ENCODE measurements at places on chromosomes 7 and 10. TPM values are rescaled to one million over a fixed set of nuclear protein-coding genes. Genes with fewer than 3 reads are reported as not detected.
A peak's percentile ranks its signal among the peaks of the same experiment; 100 is the strongest.

The PAX4 gene
- total RNA-seq, result not detected

The HTR7 gene
- 0.09 TPM for total RNA-seq

The OPALIN gene
- not detected for total RNA-seq

The SLC13A4 gene
- total RNA-seq, result 0.68 TPM

The RPP30 gene
- 59.6 TPM for total RNA-seq

The GIMAP7 gene
- total RNA-seq, result not detected

The TUBB8 gene
- total RNA-seq, result 0.68 TPM

The DNAJB9 gene
- 10.0 TPM for total RNA-seq

The ZNF680 gene
- total RNA-seq, result 18.0 TPM

The NAT16 gene
- 1.7 TPM for total RNA-seq

The INHBA gene
- not detected for total RNA-seq

The TMEM236 gene
- total RNA-seq, result 0.05 TPM

The CTAGE15 gene
- total RNA-seq, result not detected

The DKK1 gene
- total RNA-seq, result 3.3 TPM

The TRIM8 gene
- total RNA-seq, result 82.8 TPM

The ZFAND4 gene
- total RNA-seq, result 16.1 TPM

DNA sequence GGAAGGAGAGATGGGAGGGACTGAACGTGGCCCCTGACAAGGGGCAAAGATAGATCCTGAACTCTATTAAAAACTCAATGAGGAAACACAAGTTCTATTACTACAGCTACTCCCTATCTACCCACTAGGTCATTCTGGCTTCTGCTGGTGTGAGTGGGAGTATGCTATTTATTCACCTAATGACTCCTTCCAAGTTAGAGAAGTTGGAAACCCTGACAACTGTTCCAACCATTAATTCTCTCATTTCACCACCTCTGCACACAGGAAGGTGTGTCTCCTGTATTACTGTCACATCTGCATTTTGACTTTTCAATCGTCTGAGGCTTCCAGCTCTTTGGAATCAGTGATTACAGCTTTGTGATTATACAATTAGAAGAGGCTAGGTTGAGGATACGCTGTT lies 169.4 kb upstream of the ADO start:
- no peak overlapping the region for H3K4me3 ChIP-seq
- H3K36me3 ChIP-seq, result no peaks in the 10 kb centered on the region
- no peak overlapping the region for H3K27ac ChIP-seq
- H3K4me1 ChIP-seq, result peaks cover 8% of the 10 kb centered on the region

DNA sequence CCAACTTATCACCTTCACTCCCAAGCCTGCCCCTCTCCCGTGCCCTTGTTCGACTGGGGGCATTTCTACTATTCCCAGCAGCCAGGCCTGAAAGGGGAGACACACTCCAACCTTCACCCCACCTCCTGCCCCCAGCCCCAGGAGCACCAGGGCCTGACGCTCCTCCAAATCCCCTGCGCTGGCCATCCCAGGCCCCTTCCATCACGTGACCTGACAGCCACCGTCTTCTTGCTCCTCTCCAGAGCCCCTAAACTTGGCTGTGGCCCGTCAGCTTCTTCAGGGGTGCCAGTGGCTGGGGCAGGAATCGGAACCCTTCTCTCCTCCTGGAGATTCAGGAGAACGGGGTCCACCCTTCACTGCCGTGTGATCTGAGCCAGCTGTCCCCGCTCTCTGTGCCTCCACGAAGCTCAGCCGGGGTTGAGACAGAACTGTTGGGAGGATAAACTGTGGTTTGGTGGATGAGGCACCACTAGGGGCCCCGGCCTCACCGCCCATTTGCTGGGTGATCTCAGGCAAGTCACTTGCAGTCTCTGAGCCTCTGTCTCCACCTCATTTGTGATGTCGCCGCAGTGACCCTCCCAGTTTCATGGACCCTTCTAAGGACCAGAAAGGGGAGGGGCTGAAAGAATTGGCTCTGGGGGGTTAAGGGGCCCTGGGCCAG lies 91.0 kb downstream of the MYL10 start:
- DNase-seq, result no peak
- H3K4me1 ChIP-seq, result peaks cover 17% of the 10 kb centered on the region
- H3K4me3 ChIP-seq, result no peak overlapping the region
- H3K36me3 ChIP-seq, result no peaks in the 10 kb centered on the region
- no peak overlapping the region for H3K27ac ChIP-seq
- no peaks in the 10 kb centered on the region for H3K27me3 ChIP-seq

DNA sequence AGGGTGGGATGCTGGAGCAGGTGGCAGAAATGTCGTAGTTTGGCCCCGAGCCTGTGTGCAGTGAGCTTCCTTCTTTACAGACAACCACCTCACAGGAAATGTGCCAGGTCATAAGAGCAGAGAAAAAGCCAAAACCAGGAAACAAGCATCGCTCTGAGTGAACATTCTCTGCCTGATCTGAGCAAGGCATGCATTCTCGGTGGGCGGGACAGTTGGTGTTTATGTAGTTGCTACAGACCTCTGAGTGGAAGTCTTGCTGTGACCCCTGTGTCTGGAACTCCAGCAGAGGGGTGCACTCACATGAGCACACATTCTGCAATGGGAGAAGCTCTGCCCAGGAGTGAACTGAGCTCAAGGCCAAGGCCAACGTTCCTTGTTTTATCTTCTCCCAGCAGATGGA lies 230.1 kb downstream of the TCERG1L start:
- peaks cover 20% of the 10 kb centered on the region for H3K4me1 ChIP-seq

DNA sequence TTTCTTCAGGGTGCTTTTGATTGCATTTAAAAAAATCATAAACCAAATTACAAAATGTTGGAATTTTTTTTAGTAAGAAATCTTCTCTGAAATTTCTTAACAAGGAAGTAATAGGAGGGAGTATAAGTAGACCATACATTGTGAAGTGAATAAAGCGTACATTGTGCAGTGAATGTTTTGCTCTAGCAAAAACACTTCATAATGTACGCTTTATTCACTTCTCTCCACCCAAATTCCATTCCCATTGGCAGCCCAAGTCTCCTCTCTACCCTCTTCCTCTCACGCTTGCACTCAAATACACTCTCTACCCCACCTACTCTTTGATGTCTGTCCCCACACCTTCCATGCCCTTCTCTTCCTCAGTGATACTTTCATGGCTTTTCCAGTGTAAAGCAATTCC lies 241.0 kb downstream of the PPP1R3A start:
- H3K36me3 ChIP-seq, result no peaks in the 10 kb centered on the region
- no peaks in the 10 kb centered on the region for H3K4me1 ChIP-seq
- no peak overlapping the region for H3K4me3 ChIP-seq
- H3K27me3 ChIP-seq, result no peaks in the 10 kb centered on the region

DNA sequence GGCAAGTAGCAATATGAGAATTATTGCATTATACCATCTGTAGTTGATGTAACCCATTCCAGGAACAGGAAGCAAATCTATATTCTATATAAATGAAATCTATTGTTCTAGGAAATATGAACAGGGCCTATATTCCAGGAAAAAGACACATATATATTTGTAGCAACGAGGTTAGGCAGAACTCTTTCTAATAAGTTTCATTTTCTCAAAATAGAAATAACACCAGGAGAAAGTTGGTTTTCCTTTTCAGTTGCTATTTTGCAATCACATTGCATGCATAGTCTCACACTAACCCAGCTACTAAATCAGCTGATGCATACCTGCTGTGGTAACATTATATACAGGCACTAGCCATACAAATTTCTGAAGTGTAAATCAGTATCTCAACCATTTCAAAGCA lies 6.2 kb upstream of the IFIT2 start:
- DNase-seq, result no peak
- H3K36me3 ChIP-seq, result peaks cover 6% of the 10 kb centered on the region
- no peaks in the 10 kb centered on the region for H3K4me1 ChIP-seq
- H3K27me3 ChIP-seq, result no peaks in the 10 kb centered on the region
- H3K27ac ChIP-seq, result no peak overlapping the region
- no peak overlapping the region for H3K4me3 ChIP-seq

GRCh38 chr7:156944876-156945275 lies 4.6 kb upstream of the NOM1 start:
- H3K4me3 ChIP-seq, result no peak overlapping the region
- no peak for DNase-seq
- peaks cover 28% of the 10 kb centered on the region for H3K27me3 ChIP-seq

DNA sequence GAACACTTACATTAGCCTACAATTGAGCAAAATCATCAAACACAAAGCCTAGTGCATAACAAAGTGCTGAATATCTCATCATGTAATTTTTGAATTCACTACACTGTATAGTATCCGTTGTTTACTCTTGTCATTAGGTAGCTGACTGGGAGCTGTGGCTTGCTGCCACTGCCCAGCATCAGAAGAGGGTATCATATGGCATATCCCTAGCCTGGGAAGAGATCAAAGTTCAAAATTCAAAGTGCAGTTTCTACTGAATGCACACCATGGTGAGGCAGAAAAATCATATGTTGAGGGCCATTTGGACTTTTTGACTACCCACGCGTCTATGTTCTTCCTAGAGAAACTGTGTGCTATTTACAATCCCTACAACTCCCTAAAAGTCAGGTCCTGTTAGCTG lies 7.5 kb upstream of the ZC3HAV1 start:
- DNase-seq, result no peak
- no peaks in the 10 kb centered on the region for H3K36me3 ChIP-seq
- H3K4me1 ChIP-seq, result no peaks in the 10 kb centered on the region
- no peak overlapping the region for H3K27ac ChIP-seq
- no peak overlapping the region for H3K4me3 ChIP-seq
- peaks cover 22% of the 10 kb centered on the region for H3K27me3 ChIP-seq

- no peak for DNase-seq
- no peak overlapping the region for H3K4me3 ChIP-seq
- no peaks in the 10 kb centered on the region for H3K27me3 ChIP-seq
- peaks cover 23% of the 10 kb centered on the region for H3K4me1 ChIP-seq
These were observed 45.8 kb upstream of the GLCCI1 start for GRCh38 chr7:7922684-7923385.

DNA sequence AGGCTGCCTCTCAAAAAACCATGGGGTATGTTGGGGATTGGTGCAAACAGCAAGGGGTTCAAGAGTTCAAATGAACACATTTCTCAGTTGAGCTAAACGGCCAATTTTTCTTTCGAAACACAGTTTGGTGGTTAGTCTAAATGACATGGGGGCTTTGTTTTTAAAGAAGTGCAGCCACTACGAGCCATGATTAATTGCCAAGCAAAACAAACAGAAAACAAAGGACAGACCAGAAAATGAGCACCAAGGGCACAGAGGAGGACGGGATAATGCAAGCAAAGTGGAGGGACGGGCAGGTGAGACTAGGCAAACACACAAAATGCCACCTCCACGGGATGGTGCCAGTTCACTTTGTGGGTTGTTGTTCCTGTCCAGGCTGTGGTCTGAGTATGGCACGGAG lies 64.5 kb upstream of the PDLIM1 start:
- no peaks in the 10 kb centered on the region for H3K36me3 ChIP-seq
- H3K27ac ChIP-seq, result no peak overlapping the region
- no peaks in the 10 kb centered on the region for H3K27me3 ChIP-seq
- no peak for DNase-seq

- peaks cover 10% of the 10 kb centered on the region for H3K4me1 ChIP-seq
- H3K4me3 ChIP-seq, result no peak overlapping the region
- peaks cover 31% of the 10 kb centered on the region for H3K27me3 ChIP-seq
- DNase-seq, result no peak
- H3K27ac ChIP-seq, result no peak overlapping the region
These were observed 7.8 kb downstream of the CPXM2 start for GRCh38 chr10:123883673-123884320.

DNA sequence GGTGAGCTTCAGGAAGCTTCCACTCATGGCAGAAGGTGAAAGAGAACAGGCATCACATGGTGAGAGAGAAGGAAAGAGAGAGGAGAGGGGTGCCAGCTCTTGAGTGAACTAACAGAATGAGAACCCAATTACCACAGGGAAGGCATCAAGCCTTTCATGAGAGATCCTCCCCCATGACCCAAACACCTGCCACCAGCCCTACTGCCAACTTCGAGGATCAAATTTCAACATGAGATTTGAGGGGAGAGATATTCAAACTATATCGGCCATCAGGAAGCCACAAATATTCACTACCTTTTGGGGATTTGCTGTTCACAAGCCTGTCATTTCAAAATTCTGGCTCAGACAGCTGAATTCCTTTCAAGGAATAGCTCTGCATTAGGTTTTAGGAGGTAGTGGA lies 39.9 kb upstream of the SMNDC1 start:
- H3K27ac ChIP-seq, result no peak overlapping the region
- peaks cover 7% of the 10 kb centered on the region for H3K27me3 ChIP-seq
- no peak overlapping the region for H3K4me3 ChIP-seq
- no peaks in the 10 kb centered on the region for H3K36me3 ChIP-seq

DNA sequence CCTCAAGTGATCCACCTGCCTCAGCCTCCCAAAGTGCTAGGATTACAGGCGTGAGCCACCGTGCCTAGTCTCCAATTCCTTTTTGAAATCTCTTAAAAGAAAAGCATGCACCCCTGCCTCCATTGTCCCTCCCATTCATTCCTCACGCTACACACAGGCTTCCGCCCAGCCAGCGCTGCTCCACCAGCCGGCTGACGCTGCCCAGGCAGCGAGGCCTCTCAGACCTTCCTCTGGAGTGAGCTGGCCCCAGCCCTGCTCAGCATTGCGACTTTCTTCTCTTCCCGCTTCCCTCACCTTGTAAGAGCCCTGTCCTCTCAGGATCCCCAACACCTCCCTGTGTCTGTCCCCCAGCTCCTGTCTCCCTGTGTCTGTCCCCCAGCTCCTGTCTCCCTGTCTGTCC lies 23.6 kb downstream of the RGS10 start:
- no peak overlapping the region for H3K4me3 ChIP-seq
- peak overlapping the region; percentile 57 for H3K27ac ChIP-seq
- no peak for DNase-seq
- H3K36me3 ChIP-seq, result no peaks in the 10 kb centered on the region

GRCh38 chr10:72340510-72341261 lies 14.0 kb downstream of the DNAJB12 start:
- H3K36me3 ChIP-seq, result peaks cover 4% of the 10 kb centered on the region
- DNase-seq, result peak; percentile 79
- H3K4me1 ChIP-seq, result peaks cover 18% of the 10 kb centered on the region
- H3K4me3 ChIP-seq, result no peak overlapping the region

- H3K4me1 ChIP-seq, result no peaks in the 10 kb centered on the region
- no peak overlapping the region for H3K4me3 ChIP-seq
- no peaks in the 10 kb centered on the region for H3K27me3 ChIP-seq
- no peak for DNase-seq
- no peak overlapping the region for H3K27ac ChIP-seq
These were observed 104.2 kb downstream of the CTTNBP2 start for GRCh38 chr7:117769085-117769484.

GRCh38 chr7:141144921-141145629 lies 71.2 kb downstream of the TMEM178B start:
- peak overlapping the region; percentile 54 for H3K27ac ChIP-seq
- H3K4me1 ChIP-seq, result peaks cover 20% of the 10 kb centered on the region
- no peak for DNase-seq
- peaks cover 3% of the 10 kb centered on the region for H3K36me3 ChIP-seq
- H3K4me3 ChIP-seq, result no peak overlapping the region

GRCh38 chr7:90720984-90721760 lies 125.1 kb downstream of the CDK14 start:
- no peak overlapping the region for H3K4me3 ChIP-seq
- no peaks in the 10 kb centered on the region for H3K27me3 ChIP-seq
- H3K27ac ChIP-seq, result peak overlapping the region; percentile 84
- H3K4me1 ChIP-seq, result peaks cover 49% of the 10 kb centered on the region

- H3K27me3 ChIP-seq, result peaks cover 6% of the 10 kb centered on the region
- H3K4me3 ChIP-seq, result peak overlapping the region; percentile 99
- H3K4me1 ChIP-seq, result peaks cover 33% of the 10 kb centered on the region
- peak overlapping the region; percentile 100 for H3K27ac ChIP-seq
These were observed 859 bp upstream of the SMC3 start for GRCh38 chr10:110566472-110567200.
